HFFc6 (cell line): ENCODE measurements at places on chromosomes 2 and 18. TPM values are rescaled to one million over a fixed set of nuclear protein-coding genes. Genes with fewer than 3 reads are reported as not detected.

DNA sequence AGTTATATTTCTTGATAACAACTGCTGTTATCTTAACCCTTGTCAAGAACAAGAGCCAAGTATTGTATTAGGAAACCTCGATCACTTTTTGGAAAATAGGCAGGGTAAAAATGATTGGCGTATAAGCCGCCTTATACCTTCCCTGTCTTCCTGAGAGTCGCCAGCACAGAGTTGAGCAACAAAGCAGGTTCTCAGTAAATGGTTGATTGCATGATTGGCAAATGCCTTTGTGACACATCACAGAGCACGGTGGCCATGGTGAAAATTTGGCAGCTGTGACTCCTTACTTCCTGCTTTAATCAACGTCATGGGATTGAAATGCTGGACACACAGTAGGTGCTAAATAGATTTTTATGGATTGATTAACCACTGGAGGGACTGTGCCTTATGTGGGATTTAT is 3.9 kb upstream of the KLHL29 start:
- peak; percentile 58 for DNase-seq

The FEV gene
- total RNA-seq = not detected in 3 replicates

The FOXI3 gene
- not detected in 3 replicates for total RNA-seq

The ACTG2 gene
- 0.17 to 2.0 TPM (median 0.80 TPM) in 3 replicates for total RNA-seq

DNA sequence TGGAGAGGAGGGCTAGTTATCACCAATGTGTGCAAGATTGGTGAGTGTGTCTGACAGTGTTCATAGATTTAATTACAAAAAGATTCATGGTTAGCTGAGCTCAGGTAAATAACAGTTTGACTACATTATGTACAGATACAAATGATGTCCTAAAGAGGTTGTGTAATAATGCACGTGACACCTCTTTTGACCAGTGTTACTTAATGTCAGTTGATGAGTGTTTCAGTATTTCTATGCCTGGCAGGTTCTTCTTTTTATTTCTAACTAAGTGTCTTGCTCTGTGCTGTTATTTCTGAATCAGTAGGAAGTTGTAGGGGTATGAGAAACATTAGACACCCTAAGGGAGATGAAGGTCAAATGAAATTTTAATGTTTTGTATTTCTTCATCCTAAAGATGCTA is 7.9 kb upstream of the INHBB start:
- no peak for DNase-seq

DNA sequence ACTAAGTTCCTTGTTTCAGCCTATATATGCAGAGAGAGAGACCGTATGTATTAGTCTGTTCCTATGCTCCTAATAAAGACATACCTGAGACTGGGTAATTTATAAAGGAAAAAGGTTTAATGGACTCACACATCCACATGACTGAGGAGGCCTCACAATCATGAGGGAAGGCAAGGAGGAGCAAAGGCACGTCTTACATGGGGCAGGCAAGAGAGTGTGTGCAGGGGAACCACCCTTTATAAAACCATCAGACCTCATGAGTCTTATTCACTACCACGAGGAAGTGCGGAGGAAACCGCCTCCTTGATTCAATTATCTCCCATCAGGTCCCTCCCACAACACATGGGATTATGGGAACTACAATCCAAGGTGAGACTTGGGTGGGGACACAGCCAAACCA is 73.8 kb downstream of the TMEM18 start:
- DNase-seq = no peak

GRCh38 chr2:56715683-56716082 is 531.9 kb downstream of the CCDC85A start:
- DNase-seq = no peak

The CHRND gene
- total RNA-seq = not detected in 3 replicates

DNA sequence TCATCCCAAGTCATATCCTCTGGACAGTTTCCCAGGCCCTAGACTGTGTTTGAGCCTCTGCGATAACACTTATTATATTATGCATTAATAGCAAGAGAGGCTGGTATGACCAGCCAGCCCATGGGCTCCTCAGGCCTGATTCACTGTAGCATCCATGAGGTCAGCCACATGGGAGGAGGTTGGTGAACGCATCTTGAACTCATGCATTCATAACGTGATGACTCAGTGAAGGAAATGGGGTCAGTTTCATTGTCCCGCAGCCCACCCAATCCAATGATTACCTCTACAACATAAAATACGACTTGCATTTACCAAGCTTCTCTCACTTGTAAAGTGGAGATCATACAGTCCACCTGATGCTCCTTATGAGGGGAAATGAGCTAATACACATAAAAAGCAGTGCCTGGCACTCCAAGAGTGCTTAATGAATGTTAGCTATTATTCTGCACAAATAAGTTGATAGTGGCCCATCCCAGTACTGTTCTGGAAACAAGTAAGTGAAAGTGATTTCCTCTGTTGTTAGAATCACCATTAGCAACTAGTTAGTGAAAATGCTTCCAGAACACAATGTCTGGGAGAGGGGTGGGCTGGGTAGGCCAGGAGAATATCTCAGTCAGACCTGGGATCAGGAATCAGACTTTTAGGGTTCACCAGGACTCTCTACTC is 46.1 kb upstream of the CELF4 start:
- no peak for DNase-seq

DNA sequence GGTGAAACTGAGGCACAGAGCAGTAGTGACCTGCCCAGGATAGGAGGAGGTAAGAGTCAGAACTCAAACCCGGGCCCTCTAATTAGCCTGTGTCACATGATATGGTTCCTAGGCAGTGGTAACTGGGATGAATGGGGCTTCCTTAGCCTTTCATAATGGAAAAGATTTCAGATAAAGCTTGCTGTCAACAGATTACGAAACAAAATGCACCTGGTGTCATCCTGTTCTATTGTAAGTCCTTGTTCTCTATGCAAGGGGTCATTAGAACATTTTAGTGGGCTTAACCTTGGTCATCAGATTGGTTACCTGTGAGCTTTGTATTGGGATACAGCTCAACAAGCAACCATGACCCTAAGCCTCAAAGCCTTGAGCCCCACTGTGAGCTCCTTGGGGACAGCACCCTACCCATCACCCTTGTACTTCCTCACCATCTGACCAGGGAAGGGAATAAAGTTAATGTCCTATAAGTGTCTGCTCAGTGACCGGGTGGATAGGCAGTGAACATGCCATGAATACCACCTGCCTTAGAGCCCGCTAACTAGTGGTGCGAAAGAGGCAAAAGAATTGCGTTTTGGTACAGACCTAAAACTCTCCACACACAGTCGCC is 70.3 kb upstream of the RMDN2 start:
- no peak for DNase-seq

DNA sequence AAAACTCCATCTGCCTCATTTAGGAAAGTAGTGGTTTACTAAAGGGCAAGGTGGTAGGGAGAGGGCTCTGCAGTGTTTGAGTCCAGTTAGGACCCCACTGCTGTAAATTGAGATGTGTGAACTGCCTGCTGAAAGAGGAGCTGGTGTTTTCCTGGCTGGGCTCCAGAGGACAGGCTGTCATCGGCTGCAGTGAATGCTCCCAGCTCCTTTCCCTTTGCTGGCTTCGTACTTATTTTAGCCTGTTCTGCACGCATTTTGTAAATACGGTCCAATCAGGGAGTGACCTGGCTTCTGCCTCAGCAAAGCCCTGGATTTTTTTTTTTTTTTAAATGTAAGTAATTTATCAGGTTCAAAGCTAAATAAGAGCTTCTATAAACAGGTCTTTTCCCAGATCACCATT is 37.5 kb downstream of the SLC4A3 start:
- no peak for DNase-seq

DNA sequence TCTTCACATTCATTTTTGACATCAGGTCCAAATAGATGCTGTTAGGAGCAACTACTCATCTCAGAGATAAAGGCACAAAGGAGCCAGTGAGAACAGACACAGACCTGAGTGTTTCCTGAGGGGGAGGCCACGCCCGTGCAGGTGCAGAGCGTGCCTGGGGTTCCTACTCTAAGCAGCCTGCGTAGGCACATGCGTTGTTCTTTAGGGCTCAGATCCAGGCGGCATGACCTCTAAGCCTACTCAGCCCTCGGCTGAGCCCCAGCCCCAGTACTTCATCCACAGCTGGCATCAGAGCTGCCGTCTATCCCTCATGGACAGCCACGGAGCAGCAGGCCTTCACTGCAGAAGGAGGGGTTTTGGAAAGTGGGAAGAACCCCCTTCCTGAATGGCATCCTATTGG is 54.9 kb upstream of the PXDN start:
- DNase-seq = no peak

DNA sequence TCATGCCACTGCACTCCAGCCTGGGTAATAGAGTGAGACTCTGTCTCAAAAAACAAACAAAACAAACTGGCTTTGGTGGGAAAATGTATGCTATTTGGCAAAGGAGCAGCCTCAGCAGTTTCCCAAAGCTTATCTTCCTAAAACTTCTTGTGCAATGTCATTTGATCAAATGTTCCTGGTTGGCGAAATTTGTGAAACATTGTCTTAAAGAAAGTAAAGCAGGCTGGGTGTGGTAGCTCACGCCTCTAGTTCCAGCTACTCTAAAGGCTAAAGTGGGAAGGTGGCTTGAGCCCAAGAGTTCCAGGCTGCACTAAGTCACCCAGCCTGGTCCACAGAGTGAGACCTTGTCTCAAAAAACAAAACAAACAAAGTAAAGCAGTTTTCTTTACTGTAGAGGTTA is 17.3 kb upstream of the TAF4B start:
- no peak for DNase-seq

The CTAGE1 gene
- 0.11 and 0.23 TPM in 2 replicates for total RNA-seq

DNA sequence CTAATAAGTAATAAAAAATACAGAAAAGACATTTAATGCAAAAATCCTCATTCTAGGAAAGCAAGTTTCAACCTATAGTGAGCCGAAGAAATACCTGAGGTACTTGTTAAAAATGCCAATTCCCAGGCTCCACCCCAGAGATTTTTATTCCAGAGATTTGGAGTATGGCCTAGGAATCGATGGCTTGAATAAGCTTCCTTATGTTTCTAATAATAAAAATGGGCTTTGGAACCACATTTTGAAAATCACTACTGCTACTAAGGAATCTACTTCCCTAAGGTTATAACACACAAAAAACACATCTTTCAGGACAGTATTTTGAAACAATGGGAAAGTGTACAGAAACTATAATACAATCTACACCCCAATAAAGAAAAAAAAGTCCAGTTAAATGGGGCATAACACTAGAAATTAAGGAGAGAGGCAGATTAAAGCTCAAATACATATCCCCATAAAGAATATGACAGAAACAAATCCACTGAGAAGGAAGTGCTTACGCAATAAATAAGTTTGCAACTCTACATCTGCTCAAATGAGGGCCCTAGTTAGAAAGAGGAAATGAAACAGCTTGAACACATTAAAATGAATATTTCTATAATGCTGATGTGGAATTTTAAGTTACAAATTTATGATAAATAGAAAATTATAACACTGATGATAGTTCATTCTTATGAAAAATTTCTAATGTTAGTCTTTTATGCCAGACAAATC is 103.7 kb downstream of the EPB41L3 start:
- DNase-seq = no peak

DNA sequence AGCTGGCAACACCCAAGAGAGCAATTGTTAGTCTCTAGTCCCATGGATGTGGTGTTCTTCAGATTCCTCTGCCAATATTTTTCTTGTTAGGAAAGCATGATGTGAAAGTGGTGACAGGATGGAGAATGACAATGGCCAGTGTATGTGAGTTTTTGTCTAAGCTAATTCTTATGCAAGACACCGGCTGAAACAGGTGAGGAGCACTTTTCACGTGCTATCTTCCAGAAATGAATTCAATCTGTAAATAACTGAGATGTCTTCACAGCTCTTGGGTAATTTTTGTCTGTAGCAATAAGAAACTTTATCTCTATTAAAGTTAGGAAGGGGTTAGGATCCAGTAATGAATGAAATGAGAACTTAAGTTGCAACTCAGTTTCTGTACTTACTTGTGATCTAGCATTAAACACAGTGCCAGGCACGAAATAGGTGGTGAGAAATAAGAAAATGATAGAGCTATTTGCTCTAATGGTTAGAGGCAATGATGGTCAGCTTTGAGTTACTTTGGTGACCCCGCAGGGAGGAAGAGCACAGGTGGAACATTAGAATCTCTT is 676 bp upstream of the AGPS start:
- no peak for DNase-seq

DNA sequence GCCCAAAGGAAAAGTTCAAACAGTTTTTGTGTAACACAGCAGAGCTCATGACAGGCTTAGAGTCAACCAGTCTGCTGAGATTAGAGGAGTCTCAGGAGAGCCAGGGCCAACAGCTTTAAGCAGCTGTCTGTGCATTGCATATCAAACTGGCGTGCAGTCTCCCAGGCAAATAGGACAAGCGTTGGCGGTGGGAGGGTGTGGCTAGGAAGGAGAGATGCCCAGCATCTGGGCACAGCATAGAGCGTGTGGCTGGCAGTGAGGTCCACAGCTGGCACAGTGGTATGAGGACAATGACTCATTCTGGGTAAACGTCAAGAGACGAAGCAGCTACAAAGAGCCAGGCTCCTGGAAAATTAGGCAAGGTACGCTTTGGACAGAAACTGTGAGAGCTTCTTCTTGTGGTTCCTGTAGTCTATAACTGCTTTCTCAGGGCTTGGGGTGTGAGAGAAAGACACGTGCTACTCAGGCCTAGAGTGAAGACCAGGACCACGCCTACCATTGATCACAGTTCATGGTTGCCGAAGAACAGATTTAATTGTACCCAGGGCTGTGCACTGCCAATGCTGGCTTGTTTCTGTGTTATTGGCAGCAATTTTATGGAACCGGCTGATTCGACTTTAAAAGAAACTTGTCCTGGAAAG is 14.8 kb downstream of the ZAP70 start:
- no peak for DNase-seq
